ENCODE measurements at places on chromosomes 7 and 10.

- no peak for DNase-seq
These were observed 134.2 kb downstream of the CHN2 start for GRCh38 chr7:29328811-29329210.

DNA sequence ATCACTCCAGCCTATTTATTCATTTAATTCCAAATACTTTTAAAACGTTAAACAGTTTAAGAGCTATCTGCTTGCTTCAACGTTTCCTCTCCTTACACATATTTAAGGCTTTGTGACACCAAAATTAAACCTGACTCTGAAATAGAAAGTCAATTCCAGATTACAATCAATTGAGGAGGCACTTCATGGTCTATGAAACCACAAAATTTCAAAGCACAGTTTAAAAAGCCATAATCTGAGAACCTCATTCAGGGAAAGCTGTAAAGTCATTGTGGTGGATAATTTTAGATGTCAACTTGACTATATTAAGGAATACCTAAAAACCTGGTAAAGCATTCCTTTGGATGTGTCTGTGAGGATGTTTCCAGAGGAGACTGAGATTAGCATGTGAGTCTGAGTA is 6.2 kb downstream of the SNX13 start:
- no peak for DNase-seq

- DNase-seq: peak; percentile 30
These were observed 326.9 kb downstream of the PLXNA4 start for GRCh38 chr7:132249256-132249971.

DNA sequence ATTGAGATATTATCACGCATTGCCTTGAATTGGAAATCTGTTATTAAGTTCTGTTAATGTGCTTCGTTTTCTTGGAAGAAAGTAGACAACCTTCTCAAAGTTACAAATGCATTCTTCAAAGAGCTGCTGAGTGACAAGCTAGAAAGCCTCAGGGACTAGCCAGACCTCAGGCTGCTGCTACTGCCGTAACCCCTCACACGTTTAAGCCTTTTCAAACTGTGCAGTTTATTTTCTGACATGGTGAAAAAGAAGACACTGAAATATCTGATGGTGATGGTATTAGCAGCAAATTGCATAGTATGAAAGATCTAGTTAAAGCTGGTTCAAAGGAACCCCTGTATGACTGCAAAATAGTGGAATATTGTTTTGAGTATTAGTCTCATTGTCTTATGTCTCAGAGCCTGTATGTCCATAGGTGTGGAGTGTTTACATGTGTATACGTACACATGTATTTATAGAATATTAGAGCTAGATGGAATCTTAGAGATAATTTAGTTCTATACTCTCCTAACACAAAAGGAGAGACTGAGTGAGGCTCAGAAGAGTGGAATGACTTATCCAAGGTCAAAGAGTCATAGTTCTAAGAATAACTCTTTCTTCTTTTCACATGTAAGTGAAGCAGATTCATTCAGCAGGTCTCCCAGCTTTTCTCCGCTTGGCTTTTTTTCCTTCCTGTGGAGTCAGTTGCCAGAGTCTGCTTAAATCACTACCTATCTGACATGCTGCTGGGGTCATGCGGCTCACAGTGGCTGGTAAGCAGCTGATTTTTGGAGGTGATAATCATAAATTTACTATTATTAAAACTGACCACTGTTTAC is 431.9 kb downstream of the PLXDC2 start:
- DNase-seq: no peak

GRCh38 chr7:13189668-13190067 is 502.2 kb downstream of the ARL4A start:
- DNase-seq: no peak

GRCh38 chr7:78953726-78954363 is 499.6 kb downstream of the MAGI2 start:
- DNase-seq: no peak

- DNase-seq: peak; percentile 74
These were observed 76.8 kb downstream of the LANCL2 start for GRCh38 chr7:55441774-55442522.

- DNase-seq: no peak
These were observed 242.6 kb upstream of the PITRM1 start for GRCh38 chr10:3415038-3415736.

- DNase-seq: no peak
These were observed 56.5 kb upstream of the DNAJB6 start for GRCh38 chr7:157280216-157280841.

GRCh38 chr10:114879541-114880158 is 58.1 kb downstream of the FHIP2A start:
- peak; percentile 27 for DNase-seq

- no peak for DNase-seq
These were observed 50.8 kb downstream of the ALOX5 start for GRCh38 chr10:45424668-45425404.

DNA sequence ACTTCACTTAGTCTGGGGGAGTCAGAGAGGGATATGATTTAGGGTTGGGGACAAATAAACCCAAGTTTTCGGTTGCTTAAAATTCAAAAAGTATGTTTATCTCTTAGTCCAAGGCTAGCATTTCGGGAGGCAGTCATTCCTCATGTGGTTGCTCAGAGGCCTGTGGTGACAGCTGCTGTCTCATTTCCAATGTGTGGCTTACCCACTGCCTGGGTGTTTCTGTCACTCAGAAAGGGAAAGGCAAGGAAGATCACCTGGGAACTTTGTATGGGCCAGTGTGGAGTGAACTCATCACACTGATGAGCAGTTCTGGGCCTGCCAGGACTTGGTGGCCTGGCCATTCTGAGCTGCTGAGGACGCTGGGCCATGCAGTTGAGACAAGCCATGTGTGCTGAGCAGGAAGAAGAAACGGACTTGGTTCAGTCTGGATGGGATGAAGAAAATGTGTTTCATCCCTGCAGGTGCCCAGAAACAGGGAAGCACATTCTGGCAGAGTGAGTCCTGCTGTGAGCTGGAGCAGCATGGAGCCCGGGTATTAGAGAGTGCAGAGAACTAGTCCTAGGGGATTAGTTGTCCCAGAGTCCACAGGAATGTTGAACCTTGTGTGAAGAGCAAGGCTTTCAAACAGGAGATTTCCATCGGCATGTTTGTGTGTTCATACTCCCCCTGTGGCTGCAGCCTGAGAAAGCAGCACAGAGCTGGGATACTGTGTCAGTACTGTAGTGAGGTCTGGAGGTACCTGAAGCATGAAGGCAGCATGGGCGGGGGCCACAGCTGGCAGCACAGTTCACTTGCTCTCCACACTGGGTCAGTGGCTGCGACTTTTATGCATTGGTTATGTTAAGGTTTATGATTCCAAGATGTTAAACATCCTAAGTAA is 211.1 kb upstream of the IGFBP3 start:
- DNase-seq: peak; percentile 84

DNA sequence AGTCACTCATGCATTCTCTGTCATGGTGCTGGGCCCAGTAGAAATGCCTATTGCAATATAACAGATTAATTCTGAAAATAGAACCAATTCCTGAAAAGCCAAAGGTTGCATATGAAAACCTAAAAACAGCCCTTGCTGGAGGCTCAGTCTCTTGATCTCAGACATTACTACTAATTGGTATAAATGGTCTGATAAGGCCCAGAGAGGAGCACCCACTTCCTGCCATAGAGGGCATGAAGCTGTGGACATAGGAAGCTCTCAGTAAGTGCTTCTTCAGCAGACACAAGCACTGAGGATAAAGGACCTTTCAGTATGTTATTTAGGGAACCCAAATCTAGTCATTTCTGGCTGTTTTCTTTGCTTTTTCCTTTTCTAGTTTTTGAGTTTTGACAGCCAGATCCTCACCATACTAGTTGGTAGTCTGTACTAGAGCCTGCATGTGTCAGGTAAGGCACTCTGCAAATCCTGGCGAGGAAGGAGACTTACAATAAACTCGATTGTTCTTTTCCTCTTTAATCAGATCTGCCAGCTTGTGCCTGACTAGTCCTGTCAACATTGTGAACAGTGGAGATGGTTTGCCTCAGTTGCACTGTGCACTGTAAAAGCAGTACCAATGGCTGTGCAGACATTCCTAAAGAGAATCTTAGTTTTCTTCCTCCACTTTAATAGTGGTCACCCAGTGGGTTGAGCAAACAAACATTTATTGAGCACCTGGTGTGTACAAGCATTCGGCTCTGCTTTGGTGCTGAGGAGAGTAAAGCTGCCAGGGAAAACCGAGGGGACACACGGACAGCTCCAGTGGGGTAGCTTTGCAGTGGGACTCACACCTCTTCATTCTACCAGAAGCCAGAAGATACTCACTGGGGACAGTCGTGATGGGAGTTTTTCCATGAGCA is 140.9 kb downstream of the CHN2 start:
- no peak for DNase-seq

- no peak for DNase-seq
These were observed 511.0 kb upstream of the COBL start for GRCh38 chr7:51827631-51828030.

GRCh38 chr7:150311711-150312110 is 11.4 kb upstream of the LRRC61 start:
- peak; percentile 73 for DNase-seq

DNA sequence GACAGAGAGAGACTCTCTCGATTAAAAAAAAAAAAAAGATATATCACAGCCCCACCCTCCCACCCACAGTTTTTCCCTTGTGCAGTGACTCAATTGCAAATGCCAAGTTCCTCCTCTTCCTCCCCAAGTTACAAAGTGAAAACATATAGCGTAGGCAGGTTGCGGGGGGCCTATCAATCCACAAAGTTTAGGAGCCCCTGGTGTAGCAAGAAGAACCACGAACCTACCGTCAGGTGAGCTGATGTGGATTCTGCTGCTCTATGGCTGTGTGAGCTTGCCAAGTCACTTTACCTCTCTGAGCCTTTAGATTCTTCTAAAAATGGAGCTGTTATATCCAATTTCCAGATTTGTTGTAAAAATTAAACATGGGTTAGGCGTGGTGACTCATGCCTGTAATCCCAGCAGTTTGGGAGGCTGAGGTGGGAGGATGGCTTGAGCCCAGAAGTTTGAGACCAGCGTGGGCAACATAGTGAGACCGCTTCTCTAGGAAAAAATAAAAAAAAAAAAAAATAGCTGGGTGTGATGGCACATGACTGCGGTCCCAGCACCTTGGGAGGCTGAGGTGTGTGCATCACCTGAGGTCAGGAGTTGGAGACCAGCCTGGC is 8.2 kb upstream of the RHBDD2 start:
- DNase-seq: no peak

- peak; percentile 1 for DNase-seq
These were observed 886.4 kb upstream of the LRRN3 start for GRCh38 chr7:110204527-110204926.

DNA sequence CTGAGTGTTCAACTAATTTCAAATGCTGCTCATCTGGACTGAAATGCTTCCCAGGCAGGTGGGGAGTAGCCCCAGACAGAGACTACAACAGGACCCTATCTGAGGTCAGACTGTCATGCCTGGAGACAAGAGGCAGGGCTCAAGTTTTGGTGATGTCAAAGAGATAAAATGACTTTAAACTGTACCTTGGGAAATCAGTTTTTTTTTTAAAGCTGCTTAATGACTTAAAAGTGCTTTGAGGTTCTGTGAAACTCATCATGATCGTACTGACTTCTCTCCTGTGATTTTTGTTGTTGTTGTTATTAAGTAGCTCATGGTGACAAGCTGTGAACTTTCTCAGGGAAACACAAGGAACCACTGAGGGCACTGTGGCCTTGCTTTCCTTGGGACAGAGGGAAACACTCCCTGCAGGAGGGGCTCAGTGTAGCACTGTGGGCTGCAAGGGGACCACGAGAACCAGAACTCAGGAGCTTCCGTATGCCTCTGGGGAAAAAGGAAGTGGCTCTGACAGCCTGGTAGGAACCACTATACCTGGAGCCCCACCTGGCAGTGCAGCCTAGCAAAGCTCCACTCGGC is 9.5 kb downstream of the HIPK2 start:
- no peak for DNase-seq

GRCh38 chr7:26510231-26510957 is 218.7 kb downstream of the SNX10 start:
- DNase-seq: no peak

GRCh38 chr7:124840435-124840834 is 74.8 kb upstream of the GPR37 start:
- DNase-seq: no peak

DNA sequence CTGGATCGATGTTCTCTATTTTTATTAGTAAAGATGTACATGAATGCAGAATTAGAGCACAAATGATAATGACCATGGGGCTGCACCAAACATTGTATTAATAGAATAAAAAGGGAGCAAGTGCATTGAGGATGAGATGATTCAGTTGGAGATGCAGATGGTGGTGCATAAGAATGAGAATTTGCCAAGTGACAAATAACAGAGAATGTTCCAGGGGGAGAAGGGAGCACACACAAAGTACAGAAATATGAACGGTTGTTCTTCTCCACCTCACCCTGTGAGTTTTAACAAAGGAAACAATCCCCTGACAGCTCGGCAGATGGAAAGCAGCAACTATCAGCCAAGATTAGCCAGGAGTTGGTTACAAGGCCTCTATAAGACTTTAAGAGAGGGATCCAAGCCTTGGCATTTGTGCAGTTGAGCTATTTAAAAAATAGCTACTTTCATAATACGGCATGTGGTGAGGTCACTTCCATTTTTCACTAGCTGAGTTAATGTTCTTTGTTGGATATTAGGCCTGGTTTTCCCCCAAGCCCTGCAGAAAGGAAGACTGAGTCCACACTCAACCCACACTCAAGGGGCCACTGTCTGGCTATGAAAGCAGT is 462.5 kb downstream of the TNS3 start:
- DNase-seq: no peak

DNA sequence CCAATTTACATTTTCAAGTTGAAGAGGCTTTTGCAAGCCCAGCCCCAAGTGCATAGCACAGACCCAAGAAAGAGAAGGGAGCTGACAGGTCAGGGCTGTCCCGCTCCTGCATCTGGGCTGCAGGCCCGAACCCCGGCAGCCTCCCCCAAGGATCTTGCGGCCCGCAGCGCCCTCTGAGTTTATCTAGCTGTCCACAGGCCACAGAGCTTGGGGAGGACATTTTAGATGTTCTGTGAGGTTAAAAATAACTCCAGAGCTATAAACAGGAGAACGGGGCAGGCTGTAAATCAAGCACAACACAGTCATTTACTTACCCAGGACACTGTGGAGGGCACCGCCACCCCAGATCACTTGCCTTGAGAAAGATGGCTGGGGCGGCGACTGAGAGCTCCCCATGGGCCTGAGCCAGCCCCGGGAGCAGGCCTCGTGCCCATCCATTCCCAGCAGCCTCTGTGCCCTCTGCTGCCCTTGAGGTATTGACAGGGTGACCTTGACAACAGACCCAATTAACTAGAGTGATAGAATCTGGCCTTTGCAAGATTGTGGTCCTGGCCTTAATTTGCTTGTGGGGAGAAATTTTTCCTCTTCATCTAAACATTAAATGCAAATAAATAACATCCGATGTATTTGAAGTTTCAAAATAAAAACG is 563.0 kb downstream of the TCERG1L start:
- DNase-seq: no peak

GRCh38 chr10:24428410-24428782 is 219.5 kb downstream of the KIAA1217 start:
- DNase-seq: peak; percentile 91

- no peak for DNase-seq
These were observed 43.9 kb downstream of the PDSS1 start for GRCh38 chr10:26741368-26741767.

- no peak for DNase-seq
These were observed 138.1 kb upstream of the BTBD16 start for GRCh38 chr10:122132882-122133565.
